ENCODE measurements at places on chromosomes 6 and 20. TPM values are rescaled to one million over a fixed set of nuclear protein-coding genes. Genes with fewer than 3 reads are reported as not detected.

- H3K27ac ChIP-seq = no peak overlapping the region
- H3K4me3 ChIP-seq = no peak overlapping the region
- DNase-seq = no peak
- no peaks in the 10 kb centered on the region for H3K36me3 ChIP-seq
- H3K4me1 ChIP-seq = peaks cover 2% of the 10 kb centered on the region
- no peaks in the 10 kb centered on the region for H3K27me3 ChIP-seq
These were observed 91.9 kb downstream of the MYLK4 start for GRCh38 chr6:2658788-2659187.

DNA sequence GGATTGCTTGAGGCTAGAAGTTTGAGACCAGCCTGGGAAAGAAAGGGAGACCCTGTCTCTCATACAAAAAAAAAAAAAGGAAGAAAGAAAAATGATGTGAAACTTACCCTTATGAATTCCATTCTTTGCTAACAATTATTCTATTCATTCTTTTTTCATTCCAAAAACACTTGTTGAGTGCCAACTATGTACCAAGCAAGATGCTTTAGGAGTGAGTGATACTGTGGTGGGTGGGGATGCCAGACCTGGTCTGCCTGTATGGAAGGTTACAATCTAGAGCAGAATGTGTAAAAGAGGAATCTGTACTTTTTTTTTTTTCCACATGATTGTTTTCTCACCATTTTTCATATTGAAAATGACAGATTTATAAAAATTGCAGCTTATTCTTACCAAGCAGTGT is 73.8 kb upstream of the TULP1 start:
- H3K36me3 ChIP-seq = peaks cover 5% of the 10 kb centered on the region
- H3K4me3 ChIP-seq = no peak overlapping the region
- no peaks in the 10 kb centered on the region for H3K4me1 ChIP-seq
- H3K27me3 ChIP-seq = no peaks in the 10 kb centered on the region
- no peak for DNase-seq

DNA sequence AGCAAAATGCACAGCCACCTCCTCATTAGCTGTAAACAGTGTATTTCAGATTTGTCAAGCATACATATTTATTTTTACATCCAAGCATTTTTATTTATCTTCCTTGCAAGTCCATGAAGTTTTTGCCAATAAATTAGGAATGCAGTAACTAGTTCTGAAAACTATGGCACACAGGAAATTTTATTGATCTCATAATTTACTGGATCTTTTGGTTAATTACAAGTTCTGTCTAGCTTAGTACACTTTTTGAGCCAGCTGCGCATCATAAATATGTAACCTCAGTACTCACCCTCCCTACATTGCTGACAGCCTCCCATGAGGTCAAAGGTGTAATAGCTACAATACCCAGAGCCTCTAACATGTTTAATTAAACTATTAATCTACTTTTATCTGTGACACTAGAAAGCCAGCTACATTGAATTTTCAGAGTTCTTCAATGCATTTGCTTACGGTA is 898.2 kb downstream of the KIF16B start:
- no peaks in the 10 kb centered on the region for H3K36me3 ChIP-seq
- no peaks in the 10 kb centered on the region for H3K4me1 ChIP-seq
- DNase-seq = no peak
- H3K27ac ChIP-seq = no peak overlapping the region

DNA sequence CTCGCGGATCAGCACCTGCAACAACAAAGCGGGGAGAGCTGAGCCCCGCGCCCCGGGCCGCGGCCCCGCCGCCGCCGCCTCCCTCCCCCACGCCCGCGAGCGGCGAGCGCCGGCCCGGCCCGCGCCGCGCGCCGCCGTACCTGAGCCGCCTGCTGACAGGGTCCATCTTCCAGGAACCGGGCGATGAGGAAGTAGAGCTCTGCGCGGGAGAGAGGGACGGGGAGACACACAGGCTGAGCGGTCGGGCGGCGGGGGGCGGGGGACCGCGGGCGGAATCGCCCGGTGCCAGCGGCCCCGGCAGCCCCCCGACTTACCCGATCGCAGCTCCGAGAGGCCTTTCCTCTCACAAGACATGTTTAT is 359 bp downstream of the PHIP start:
- peak overlapping the region; percentile 91 for H3K4me3 ChIP-seq
- H3K27ac ChIP-seq = peak overlapping the region; percentile 93
- peaks cover 5% of the 10 kb centered on the region for H3K36me3 ChIP-seq
- no peak for DNase-seq

DNA sequence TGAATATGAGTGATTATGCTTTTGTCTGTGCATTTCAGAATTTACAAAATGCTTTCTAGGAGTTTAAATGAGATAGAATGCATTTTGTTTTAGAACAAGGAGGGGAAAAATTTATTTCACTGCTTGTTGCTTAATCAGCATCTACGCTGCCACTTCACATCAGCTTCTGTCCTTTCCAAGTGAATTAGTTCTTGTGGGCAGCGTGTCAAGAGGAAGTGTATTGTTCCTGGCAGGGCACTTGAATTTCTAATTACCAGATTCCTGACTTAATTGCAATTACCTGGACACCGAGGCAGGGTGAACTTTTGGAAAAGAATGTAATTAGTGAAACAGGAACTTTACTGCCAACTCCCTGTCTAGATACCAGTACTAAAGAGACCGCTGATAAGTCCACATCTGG is 263.5 kb downstream of the TMEM242 start:
- peaks cover 10% of the 10 kb centered on the region for H3K4me1 ChIP-seq
- H3K27me3 ChIP-seq = no peaks in the 10 kb centered on the region
- no peak overlapping the region for H3K27ac ChIP-seq
- DNase-seq = no peak
- no peaks in the 10 kb centered on the region for H3K36me3 ChIP-seq
- no peak overlapping the region for H3K4me3 ChIP-seq

DNA sequence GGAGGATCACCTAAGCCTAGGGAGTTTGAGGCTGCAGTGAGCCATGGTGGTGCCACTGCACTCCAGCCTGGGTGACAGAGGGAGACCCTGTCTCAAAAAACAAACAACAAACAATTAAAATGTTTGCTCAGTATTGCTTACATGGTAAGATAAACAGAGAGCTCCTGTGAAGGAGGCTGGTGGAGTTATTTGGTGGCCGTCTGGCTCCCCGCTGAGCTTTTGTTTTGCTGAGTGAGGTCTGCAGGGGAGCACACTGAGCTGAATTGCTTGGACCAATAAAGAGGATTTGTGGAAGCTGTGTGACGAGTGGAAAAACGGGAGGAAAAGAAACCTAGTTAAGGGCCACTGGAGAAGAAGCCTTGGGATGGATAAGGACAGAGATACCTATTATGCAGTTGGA is 41.1 kb upstream of the BMP6 start:
- H3K4me1 ChIP-seq = peaks cover 5% of the 10 kb centered on the region
- no peak overlapping the region for H3K27ac ChIP-seq
- peak; percentile 81 for DNase-seq
- no peak overlapping the region for H3K4me3 ChIP-seq
- no peaks in the 10 kb centered on the region for H3K36me3 ChIP-seq
- H3K27me3 ChIP-seq = no peaks in the 10 kb centered on the region

GRCh38 chr6:79127660-79128059 is 49.6 kb upstream of the PHIP start:
- H3K27me3 ChIP-seq = no peaks in the 10 kb centered on the region
- no peaks in the 10 kb centered on the region for H3K36me3 ChIP-seq
- no peak overlapping the region for H3K4me3 ChIP-seq

DNA sequence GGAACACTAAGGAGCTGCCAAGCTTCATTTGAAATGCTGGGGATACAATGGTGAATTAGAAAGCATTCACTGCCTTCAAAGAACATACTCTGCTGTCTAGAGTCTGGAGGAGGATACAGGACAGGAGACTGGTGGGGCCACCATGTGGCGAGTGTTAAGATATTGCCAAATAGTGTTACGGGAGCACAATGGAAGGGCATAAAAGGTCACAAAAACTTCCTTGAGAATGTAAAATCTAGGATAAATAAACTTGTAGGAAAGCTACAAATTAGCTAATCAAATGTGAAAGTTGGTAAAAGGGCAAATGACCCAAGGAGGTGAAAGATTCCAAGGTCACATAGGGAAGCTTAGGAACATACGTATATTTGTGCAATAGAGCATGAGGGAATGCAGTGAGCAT is 271.7 kb downstream of the RFPL4B start:
- H3K36me3 ChIP-seq = no peaks in the 10 kb centered on the region
- H3K27me3 ChIP-seq = no peaks in the 10 kb centered on the region
- DNase-seq = no peak
- H3K27ac ChIP-seq = no peak overlapping the region

DNA sequence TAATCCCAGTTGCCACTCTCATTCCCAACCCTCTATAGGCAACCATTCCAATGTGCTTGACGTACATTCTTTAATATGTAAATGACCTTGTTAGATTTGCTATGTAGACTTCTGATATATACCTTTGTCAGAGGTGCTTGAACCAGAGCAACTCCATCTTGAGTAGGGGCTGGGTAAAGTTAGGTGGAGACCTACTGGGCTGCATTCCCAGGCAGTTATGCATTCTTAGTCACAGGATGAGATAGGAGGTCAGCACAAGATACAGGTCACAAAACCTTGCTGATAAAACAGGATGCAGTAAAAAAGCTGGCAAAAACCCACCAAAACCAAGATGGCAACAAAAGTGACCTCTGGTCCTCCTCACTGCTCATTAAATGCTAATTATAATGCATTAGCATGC is 8.3 kb upstream of the HM13 start:
- H3K27me3 ChIP-seq = no peaks in the 10 kb centered on the region
- no peak overlapping the region for H3K4me3 ChIP-seq
- H3K36me3 ChIP-seq = no peaks in the 10 kb centered on the region
- no peak for DNase-seq

The SLC25A27 gene
- total RNA-seq = 9.5 TPM

The OSTM1 gene
- total RNA-seq = 30.3 TPM

The OTOR gene
- total RNA-seq = not detected

The TBX18 gene
- total RNA-seq = not detected

The RAET1G gene
- not detected for total RNA-seq

All from H1 (cell line).